GM13977 (cell line): ENCODE measurements at places on chromosomes 1 and 21.

DNA sequence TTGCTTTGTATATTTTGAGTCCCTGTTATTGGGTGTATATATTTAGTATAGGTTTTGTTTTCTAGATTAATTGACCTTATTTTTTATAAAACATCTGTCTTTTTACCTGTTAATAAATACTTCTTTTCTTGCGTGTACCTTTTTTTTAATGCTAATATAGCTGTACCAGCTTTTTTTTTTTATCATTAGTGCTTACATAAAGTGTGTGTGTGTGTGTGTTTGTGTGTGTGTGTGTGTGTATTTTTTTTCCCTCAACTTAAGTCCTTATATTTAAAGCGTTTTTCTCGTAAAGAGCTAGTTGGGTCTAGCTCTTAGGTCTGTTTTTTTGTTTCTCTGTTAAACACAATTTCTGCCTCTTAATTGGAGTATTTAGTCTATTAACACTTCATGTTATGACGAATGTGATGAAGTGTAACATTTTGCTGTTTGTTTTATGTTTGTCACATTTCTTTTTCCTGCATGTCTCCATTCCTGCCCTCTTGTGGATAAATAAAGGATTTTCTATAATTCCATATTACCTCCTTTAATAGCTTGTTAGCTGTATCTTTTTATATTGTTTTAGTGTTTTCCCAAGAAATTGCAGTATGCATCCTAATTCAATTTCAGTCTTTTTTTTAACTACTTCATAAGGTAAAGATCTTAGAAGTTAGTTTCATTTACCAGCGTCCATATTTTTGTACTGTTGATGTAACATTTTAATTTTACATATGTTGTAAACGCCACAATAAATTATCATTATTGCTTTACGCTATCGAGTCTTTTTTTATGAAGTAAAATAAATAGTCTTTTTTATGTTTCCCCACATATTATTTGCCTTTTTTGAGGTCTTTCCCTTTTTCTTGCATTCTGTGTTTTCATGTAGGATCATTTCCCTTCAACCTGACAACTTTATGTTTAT, 4.3 kb downstream of the PRMT2 start:
- DNase-seq, result no peak

DNA sequence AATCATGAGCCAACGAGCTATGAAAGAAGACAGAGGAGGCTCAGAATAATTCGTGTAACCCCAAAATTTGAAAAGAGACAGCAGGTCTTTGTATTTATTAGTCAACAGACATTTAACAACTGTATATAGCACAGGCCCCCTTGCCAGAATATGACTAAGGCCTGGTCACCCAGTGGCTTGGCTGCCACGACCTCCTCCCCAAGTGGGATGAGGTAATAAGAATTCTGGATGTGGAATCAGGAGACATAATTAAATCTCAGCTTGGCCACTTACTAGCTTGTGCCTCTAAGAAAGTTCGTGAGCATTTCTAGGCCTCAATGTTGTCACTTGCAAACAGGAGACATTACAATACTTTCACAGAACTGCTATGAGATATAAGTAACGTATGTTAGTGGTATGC, 134.2 kb upstream of the TNFSF4 start:
- DNase-seq, result no peak

- DNase-seq, result no peak
Measured at GRCh38 chr1:85862456-85862855, 154.2 kb upstream of the ZNHIT6 start.

DNA sequence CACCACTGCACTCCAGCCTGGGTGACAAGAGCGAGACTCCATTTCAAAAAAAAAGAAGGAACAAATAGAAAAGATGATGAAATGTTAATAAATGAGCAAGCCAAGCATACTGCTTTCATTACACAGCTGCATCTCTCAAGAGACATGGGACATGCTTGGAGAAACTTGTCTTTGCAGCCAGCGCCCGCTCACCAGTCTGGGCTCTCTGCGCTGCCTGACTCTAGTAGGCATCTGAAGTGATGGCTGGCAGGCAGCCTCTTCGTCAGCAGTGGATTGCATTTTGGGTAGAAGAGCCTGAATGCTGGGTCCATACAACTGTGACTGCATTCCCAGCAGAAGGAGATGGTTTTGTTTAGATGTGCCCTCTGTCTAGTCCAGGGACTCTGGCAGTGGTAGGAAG, 48.0 kb downstream of the IL6R start:
- DNase-seq, result no peak

- DNase-seq, result no peak
Measured at GRCh38 chr1:209405183-209405814, 178.2 kb upstream of the CAMK1G start.

DNA sequence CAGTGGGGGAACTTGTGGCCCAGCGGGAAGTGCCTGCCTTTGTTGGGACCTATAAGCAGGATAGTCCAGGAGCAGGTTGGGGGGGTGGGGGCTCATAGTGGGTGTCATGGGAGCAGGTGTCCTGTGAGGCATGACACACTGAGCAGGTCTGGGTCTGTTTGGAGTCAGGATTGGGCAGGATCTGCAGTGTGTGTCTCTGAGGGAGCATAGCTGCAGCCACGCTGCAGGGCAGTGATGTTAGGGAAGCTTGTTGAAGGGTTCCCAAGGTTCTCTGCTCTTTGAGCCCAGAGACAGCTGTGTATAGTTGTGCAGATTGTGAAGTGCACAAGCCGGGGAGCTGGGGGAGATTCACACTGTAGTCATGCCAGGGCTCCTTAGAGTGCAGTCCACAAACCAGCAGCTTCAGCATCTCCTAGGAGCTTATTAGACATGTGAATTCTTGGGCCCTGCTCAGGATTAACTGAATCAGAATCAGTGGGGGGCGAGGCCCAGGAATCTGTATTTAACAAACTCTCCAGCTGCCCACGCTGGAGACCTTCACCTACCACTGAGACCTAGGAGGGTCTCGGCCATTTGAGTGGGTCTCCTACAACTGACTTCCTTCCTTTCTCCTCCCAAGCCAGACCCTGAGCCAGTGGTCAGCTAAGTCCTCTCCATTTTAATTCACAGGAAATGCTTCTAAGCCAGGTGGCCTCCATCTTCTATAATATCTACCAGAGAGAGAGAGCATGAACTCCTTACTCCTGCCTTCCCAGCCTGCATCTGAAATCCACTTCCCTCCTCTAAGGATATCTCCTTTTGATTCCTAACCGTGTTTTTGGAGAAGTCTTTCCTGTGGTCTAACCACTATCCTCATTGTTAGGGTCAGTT, 11.1 kb downstream of the INSRR start:
- peak; percentile 25 for DNase-seq

- no peak for DNase-seq
Measured at GRCh38 chr1:111666828-111667227, 47.2 kb downstream of the RAP1A start.
